ENCODE measurements at places on chromosomes 6 and 20.

- no peak for DNase-seq
These were observed 199.5 kb downstream of the ADGRB3 start for GRCh38 chr6:68834551-68834950.

- no peak for DNase-seq
These were observed 1.2 kb upstream of the WRNIP1 start for GRCh38 chr6:2763876-2764540.

DNA sequence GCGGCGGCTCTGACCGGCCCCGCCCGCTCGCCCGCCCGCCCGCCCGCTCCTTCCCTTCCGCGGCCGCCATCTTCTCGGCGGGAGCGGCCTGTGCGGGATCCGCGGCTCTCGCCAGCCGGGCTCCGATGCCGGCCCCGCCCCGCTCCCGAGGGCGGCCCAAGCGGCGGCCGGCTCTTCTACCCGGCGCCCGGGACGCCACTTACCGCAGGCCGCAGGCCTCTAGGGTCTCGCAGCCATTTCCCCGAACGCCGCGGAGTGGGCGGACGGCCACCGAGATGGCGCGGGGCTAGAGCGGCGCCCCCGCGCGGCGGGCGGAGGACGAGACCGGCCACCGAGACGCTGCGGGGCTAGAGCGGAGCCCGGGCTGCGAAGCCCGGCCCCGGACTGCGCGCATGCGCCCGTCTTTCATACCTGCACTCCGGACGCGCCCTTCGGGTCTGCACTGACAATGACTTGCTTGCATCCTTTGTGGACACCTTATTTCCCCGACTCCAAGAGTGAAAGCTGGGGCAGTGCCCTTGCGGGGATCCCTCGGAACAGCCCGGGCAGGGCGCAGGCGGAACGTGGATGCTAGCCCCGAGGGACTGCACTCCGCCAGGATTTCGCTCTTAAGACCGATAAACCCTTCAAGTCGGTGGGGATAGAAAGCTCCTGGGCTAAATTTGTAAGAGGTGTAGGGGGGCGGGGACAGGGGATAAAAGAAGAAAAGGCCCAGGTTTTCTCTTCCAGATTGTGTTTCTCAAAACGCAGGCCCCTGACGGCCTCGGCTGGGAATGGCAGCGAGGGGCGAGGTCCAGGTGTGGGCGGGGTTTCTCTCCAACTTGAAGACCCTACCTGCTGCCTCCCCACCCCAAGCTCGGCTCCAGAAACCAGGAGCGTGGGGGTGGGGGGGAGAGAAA, at the start of gene DIDO1:
Gene DIDO1 (minus strand): TSS at position 277 of the 899 bp plus-strand sequence.
- peak; percentile 78 for DNase-seq

DNA sequence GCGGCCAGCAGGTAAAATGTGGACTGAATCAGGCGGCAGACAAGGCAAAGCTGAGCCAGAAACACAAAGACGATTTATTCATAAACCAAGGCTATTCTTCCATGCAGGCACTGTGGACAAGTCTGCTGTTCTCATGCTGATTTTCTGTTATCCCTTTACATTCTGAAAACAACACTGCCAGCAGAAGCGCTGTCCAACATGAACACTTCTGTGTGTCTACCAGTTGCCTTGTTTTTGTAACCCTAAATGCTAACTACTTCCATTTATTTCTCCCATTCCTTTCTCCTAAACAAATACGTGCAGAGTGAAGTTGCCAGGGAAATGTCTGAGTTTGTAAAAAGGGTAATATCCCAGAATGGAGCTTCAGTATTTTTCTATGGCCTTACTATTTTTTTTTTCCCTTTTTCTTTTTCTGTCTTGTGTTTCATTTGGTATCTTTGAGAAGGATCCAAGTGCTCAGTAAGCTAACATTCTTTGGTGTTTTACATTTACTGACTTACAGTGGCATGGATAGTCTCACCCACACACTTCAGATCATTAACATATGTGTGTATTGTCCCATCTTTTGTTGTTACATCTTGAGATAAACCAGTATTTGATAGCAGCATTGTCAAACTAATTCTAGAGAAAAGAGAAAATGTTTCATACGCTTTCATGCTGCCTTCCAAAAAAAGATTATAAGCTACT, 1308.9 kb upstream of the MAP3K7 start:
- DNase-seq, result no peak

DNA sequence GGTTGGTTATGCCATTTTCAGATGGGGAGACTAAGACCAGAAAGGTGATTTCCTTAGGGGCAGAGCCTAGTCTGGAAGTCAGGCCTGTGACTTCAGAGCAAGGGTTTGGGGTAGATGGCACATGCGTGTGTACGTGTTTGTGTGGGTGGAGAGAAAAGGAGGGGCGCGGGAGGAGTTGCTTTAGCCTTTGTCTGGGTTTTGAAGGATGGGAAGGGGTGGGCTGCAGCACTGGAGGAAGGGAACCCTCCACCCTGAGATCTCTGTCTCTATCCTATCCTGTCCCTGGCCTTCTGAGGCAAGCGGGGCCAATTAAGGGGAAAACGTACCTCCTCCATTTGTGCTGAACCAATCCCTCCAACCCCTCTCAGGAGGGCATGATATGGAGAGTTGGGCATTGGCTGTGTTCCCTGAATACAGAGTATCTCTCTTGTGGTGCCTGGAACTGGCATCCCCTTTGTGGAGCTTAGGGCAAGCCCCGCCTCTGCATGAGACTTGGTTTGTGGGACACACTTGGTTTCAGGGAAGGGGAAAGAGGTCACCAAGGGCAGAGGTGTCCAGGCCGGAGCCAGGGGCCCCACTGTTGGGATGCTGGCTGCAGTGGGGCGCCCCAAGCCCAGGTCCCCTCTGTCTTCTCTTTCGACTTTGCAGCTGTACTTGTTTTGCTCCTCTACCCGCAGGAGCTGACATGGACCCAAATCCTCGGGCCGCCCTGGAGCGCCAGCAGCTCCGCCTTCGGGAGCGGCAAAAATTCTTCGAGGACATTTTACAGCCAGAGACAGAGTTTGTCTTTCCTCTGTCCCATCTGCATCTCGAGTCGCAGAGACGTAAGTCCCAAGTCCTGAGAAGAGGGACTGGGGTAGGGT, at the start of gene DBNDD2:
Gene DBNDD2 (plus strand): TSS at position 507 of the 863 bp plus-strand sequence. CDS start 179 bp downstream, at position 686.
- DNase-seq, result no peak

- DNase-seq, result no peak
These were observed 66.5 kb downstream of the MRPL14 start for GRCh38 chr6:44060612-44061374.

Data from bronchial epithelial cell (primary cell).